ENCODE measurements at places on chromosomes 2 and 18. TPM values are rescaled to one million over a fixed set of nuclear protein-coding genes. Genes with fewer than 3 reads are reported as not detected.

DNA sequence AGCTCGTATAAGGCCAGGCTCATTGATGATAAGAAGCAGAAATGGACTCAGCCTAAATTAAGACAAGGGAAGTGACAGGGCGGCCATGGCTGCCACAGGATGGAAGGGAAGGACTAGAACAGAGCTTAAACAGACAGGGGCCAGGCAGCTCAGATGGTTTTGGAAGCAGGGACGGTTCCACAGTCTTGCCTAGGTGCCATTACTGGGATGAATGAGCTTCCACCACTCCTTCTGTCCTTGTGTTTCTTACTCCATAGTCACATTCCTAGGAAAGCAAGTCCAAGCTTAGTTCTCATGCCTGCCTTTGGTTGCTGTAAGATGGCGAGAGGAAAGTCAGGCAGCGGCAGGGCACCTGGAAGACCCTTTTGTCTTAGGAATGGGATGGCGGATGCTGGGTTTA, 11.9 kb downstream of the GNLY start:
- no peak for DNase-seq
- H3K27me3 ChIP-seq = no peaks in the 10 kb centered on the region
- peaks cover 30% of the 10 kb centered on the region for H3K4me1 ChIP-seq
- no peaks in the 10 kb centered on the region for H3K36me3 ChIP-seq

DNA sequence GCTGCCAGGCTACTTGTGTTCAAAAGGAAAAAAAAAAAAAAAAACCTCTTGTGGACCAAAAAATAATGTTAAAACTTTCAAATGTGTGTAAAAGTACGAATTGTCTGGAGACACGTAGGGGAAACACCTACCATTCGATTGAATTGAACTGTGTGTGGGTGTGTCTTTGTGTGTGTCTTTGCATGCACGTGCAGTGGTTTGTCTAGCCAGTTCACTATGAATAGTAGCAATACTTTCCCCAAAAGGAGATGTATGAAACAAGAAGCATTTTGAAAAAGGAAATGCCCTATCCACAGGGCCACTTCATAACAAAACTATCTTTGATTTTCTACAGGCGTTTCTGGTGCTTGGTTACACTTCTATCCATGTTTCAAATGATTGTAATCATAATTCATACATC, 186.8 kb downstream of the RPRM start:
- no peaks in the 10 kb centered on the region for H3K27me3 ChIP-seq
- H3K27ac ChIP-seq = no peak overlapping the region
- DNase-seq = no peak
- H3K4me1 ChIP-seq = no peaks in the 10 kb centered on the region

GRCh38 chr2:85584354-85584856, at the start of gene VAMP5:
Gene VAMP5, plus strand, starts transcription at chr2:85584431. Its CDS starts 60 bp downstream, at chr2:85584491.
- H3K36me3 ChIP-seq = no peaks in the 10 kb centered on the region
- H3K27ac ChIP-seq = peak within 1 kb of the TSS; percentile 95
- no peak for DNase-seq
- peak within 1 kb of the TSS; percentile 58 for H3K4me3 ChIP-seq

- H3K36me3 ChIP-seq = no peaks in the 10 kb centered on the region
- peaks cover 66% of the 10 kb centered on the region for H3K4me1 ChIP-seq
- no peaks in the 10 kb centered on the region for H3K27me3 ChIP-seq
- H3K27ac ChIP-seq = no peak overlapping the region
Measured at GRCh38 chr2:170714381-170715061, 616 bp upstream of the SP5 start.

- H3K27me3 ChIP-seq = no peaks in the 10 kb centered on the region
- no peak for DNase-seq
- no peak overlapping the region for H3K4me3 ChIP-seq
- no peaks in the 10 kb centered on the region for H3K4me1 ChIP-seq
- no peak overlapping the region for H3K27ac ChIP-seq
- H3K36me3 ChIP-seq = no peaks in the 10 kb centered on the region
Measured at GRCh38 chr2:227821043-227821942, 7.7 kb downstream of the CCL20 start.

The FAM237A gene
- not detected for total RNA-seq

- no peaks in the 10 kb centered on the region for H3K36me3 ChIP-seq
- no peaks in the 10 kb centered on the region for H3K4me1 ChIP-seq
- H3K4me3 ChIP-seq = no peak overlapping the region
- no peak overlapping the region for H3K27ac ChIP-seq
- DNase-seq = no peak
- H3K27me3 ChIP-seq = no peaks in the 10 kb centered on the region
Measured at GRCh38 chr18:68428661-68429060, 286.2 kb downstream of the TMX3 start.

Data from tibial nerve (tissue), 4 donors.